ENCODE measurements at places on chromosomes 4 and X.

- DNase-seq, result no peak
- peaks cover 8% of the 10 kb centered on the region for H3K4me1 ChIP-seq
- peak overlapping the region; percentile 61 for H3K4me3 ChIP-seq
- H3K27me3 ChIP-seq, result no peaks in the 10 kb centered on the region
These were observed 637 bp downstream of the MAMLD1 start for GRCh38 chrX:150363561-150364346.

GRCh38 chr4:8722556-8722955, 130.0 kb downstream of the CPZ start:
- DNase-seq, result no peak
- H3K4me1 ChIP-seq, result no peaks in the 10 kb centered on the region
- no peaks in the 10 kb centered on the region for H3K27me3 ChIP-seq
- H3K36me3 ChIP-seq, result no peaks in the 10 kb centered on the region

DNA sequence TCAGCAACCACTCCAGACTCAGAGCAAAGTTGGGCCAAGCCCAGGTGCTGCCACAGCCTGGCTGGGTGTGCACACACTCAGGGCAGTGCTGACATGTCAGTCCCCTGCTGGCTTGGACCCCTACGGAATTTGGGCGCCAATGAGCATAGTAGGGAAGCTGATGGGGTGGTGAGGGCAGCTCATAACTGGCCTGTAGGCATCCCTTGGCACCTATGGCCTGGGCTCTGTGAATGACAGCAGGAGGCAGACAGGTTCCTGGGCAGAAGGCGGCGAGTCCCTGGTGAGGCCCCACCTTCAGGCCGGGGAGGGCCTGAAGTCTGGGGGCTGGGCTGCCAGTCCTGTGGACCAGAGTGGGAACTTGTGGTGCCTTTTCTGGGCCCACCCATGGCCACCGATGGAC, 15.9 kb upstream of the TMEM185A start:
- H3K4me1 ChIP-seq, result no peaks in the 10 kb centered on the region
- H3K4me3 ChIP-seq, result no peak overlapping the region
- no peaks in the 10 kb centered on the region for H3K36me3 ChIP-seq

- H3K27ac ChIP-seq, result no peak overlapping the region
- DNase-seq, result no peak
- no peaks in the 10 kb centered on the region for H3K27me3 ChIP-seq
- no peaks in the 10 kb centered on the region for H3K4me1 ChIP-seq
- H3K4me3 ChIP-seq, result no peak overlapping the region
- H3K36me3 ChIP-seq, result no peaks in the 10 kb centered on the region
These were observed 211.1 kb downstream of the GUCY2F start for GRCh38 chrX:109270580-109271484.

DNA sequence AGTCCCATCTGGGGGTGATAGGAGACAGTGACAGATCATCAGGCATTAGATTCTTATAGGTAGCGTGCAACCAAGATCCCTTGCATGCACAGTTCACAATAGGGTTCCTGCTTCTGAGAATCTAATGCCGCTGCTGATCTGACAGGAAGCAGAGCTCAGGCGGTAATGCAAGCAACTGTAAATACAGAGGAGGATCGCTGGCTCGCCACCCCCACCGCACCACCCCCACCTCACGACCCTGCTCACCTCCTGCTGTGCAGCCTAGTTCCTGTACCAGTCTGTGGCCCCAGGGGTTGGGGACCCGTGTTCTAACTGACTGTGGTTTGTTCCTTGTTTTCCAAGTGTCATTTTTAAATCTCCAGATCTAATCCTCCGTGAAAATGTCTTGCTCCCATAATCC, 89.0 kb upstream of the MAPK10 start:
- no peak overlapping the region for H3K27ac ChIP-seq
- no peaks in the 10 kb centered on the region for H3K27me3 ChIP-seq
- no peaks in the 10 kb centered on the region for H3K36me3 ChIP-seq
- no peak for DNase-seq

DNA sequence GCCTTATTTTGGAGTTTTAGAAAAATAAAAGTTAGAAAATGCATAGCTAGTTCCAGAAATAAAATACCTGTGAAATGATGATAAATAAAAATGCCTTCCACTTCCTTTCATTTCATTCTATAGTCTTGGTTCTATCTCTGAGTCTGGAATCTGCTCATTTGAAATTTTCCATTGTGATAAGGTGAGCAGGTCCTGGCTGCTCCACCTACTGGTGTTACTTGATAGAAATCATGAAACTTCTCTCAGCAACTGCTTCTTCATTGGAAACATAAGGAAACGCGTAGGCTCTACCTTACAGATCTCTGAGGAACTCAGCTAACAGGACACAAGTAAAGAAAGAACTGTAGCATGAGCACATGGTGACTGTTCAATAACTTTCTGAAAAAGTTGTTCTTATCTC, 141.8 kb downstream of the DCHS2 start:
- no peaks in the 10 kb centered on the region for H3K36me3 ChIP-seq
- H3K27ac ChIP-seq, result no peak overlapping the region
- DNase-seq, result no peak
- H3K4me1 ChIP-seq, result no peaks in the 10 kb centered on the region

DNA sequence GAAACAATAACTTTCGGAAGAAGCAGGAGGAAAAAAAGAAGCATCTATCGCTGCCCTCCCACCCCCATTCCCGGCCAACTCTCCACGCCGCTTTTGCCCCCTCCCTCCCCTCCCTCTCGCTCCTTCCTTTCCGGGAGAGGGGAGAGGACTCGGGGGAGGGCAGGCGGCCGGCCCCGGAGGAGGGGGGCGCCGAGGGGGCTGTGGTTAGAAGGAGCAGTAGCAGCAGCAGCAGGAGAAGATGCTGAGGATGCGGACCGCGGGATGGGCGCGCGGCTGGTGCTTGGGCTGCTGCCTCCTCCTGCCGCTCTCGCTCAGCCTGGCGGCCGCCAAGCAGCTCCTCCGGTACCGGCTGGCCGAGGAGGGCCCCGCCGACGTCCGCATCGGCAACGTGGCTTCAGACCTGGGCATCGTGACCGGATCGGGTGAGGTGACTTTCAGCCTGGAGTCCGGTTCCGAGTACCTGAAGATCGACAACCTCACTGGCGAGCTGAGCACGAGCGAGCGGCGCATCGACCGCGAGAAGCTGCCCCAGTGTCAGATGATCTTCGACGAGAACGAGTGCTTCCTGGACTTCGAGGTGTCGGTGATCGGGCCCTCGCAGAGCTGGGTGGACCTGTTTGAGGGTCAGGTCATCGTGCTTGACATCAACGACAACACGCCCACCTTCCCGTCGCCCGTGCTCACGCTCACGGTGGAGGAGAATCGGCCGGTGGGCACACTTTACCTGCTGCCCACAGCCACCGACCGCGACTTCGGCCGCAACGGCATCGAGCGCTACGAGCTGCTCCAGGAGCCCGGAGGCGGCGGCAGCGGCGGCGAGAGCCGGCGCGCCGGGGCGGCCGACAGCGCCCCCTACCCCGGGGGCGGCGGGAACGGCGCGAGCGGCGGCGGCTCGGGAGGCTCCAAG, 1.3 kb downstream of the PCDH7 start:
- no peak overlapping the region for H3K27ac ChIP-seq
- peak overlapping the region; percentile 37 for H3K4me3 ChIP-seq
- peaks cover 3% of the 10 kb centered on the region for H3K4me1 ChIP-seq

- peaks cover 86% of the 10 kb centered on the region for H3K36me3 ChIP-seq
- no peak for DNase-seq
- no peaks in the 10 kb centered on the region for H3K4me1 ChIP-seq
- H3K4me3 ChIP-seq, result no peak overlapping the region
- H3K27me3 ChIP-seq, result no peaks in the 10 kb centered on the region
These were observed 28.4 kb downstream of the RNF4 start for GRCh38 chr4:2497324-2497723.

- no peak for DNase-seq
- H3K27me3 ChIP-seq, result no peaks in the 10 kb centered on the region
- no peak overlapping the region for H3K27ac ChIP-seq
- H3K36me3 ChIP-seq, result no peaks in the 10 kb centered on the region
- H3K4me3 ChIP-seq, result no peak overlapping the region
These were observed 98.1 kb upstream of the MSX1 start for GRCh38 chr4:4761128-4761982.

- no peak overlapping the region for H3K27ac ChIP-seq
- H3K4me1 ChIP-seq, result no peaks in the 10 kb centered on the region
- H3K4me3 ChIP-seq, result no peak overlapping the region
- no peak for DNase-seq
- H3K27me3 ChIP-seq, result no peaks in the 10 kb centered on the region
These were observed 111.2 kb downstream of the FBXO8 start for GRCh38 chr4:174172274-174172673.

GRCh38 chr4:99687120-99687519, 29.5 kb upstream of the C4orf54 start:
- H3K4me1 ChIP-seq, result no peaks in the 10 kb centered on the region
- no peak for DNase-seq
- no peak overlapping the region for H3K4me3 ChIP-seq
- no peaks in the 10 kb centered on the region for H3K27me3 ChIP-seq

GRCh38 chrX:9581771-9582385, 117.0 kb downstream of the TBL1X start:
- no peaks in the 10 kb centered on the region for H3K27me3 ChIP-seq
- no peaks in the 10 kb centered on the region for H3K36me3 ChIP-seq
- no peak for DNase-seq
- H3K27ac ChIP-seq, result no peak overlapping the region
- no peak overlapping the region for H3K4me3 ChIP-seq

- H3K27me3 ChIP-seq, result no peaks in the 10 kb centered on the region
- no peaks in the 10 kb centered on the region for H3K36me3 ChIP-seq
- H3K4me1 ChIP-seq, result peaks cover 6% of the 10 kb centered on the region
These were observed 2.1 kb downstream of the TIGD2 start for GRCh38 chr4:89113415-89113814.

GRCh38 chrX:47502316-47503125, 19.5 kb upstream of the ZNF41 start:
- H3K36me3 ChIP-seq, result no peaks in the 10 kb centered on the region
- no peak overlapping the region for H3K27ac ChIP-seq
- no peak overlapping the region for H3K4me3 ChIP-seq
- no peaks in the 10 kb centered on the region for H3K27me3 ChIP-seq
- no peaks in the 10 kb centered on the region for H3K4me1 ChIP-seq

DNA sequence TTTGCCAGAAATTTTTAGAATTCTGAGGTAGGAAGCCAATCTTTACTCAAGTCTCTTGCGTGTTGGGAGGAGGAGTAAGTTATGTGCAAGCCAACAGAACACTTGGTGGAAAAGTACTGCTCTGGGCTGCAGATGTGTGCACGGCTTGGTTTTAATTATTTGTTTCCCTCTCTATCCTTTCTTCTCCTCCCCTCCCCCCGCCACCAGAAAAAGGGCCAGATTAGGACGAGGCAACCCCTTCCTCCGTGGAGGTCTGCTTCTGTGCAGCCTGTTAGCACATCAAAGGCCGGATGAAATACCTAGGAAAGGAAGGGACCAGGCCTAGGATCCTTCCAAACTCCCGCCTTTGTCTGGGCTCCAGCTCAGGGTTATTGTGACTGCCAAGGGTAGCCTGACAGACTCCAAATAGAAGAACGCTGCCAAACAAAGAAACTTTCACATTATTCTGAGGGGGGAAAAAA, 1.0 kb upstream of the PGRMC1 start:
- no peaks in the 10 kb centered on the region for H3K27me3 ChIP-seq
- H3K36me3 ChIP-seq, result no peaks in the 10 kb centered on the region
- H3K27ac ChIP-seq, result no peak overlapping the region

DNA sequence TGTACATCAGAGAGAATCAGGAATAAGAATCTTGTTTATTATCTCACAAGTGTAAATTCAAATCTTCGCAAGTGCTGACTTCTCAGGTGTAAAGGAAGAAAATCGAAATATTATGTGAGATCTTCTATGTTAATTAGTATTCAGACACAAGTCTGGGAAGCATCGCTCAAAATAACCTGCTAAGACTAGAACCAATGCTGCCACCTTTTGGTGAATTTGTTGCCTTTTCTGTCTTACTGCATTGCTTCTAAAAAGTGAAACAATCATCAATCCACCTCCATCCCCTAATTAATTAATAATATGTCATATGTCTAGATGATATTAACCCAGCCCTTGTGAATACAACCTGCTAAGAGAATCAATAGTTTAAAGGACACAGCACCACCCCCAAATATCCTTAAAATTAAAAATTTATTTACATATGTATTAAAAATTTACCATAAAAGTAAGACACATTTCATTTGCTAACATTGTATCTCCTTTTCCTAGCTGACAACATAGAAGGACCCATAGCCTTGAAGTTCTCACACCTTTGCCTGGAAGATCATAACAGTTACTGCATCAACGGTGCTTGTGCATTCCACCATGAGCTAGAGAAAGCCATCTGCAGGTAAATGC, 3.5 kb downstream of the EPGN start:
- no peak for DNase-seq
- no peaks in the 10 kb centered on the region for H3K4me1 ChIP-seq
- H3K36me3 ChIP-seq, result no peaks in the 10 kb centered on the region
- H3K27ac ChIP-seq, result no peak overlapping the region
- H3K4me3 ChIP-seq, result no peak overlapping the region

DNA sequence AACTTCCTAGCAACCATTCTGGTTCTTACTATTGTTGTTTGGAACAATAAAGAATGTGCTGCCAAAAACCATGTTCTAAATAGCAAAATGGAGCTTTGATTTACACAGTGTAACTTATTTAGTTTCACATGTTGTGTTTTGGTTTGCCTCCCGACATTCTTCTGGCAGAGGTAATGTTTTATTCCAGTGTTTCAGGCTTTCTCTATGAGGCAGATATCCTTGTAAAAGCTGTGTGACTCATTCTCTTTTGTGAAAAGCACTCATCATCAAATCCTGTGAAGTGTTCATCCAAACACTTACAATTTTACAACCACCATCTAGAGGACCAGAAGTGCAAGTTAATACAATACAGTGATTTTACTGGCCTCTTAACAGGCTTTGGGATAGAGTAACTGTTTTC, 219.0 kb upstream of the GIMD1 start:
- no peak for DNase-seq
- no peaks in the 10 kb centered on the region for H3K36me3 ChIP-seq
- no peaks in the 10 kb centered on the region for H3K27me3 ChIP-seq
- no peaks in the 10 kb centered on the region for H3K4me1 ChIP-seq
- no peak overlapping the region for H3K27ac ChIP-seq

GRCh38 chr4:76558396-76559235, 123.6 kb downstream of the SHROOM3 start:
- no peaks in the 10 kb centered on the region for H3K36me3 ChIP-seq
- no peaks in the 10 kb centered on the region for H3K4me1 ChIP-seq
- DNase-seq, result no peak
- no peak overlapping the region for H3K4me3 ChIP-seq

Data from effector memory CD4-positive, alpha-beta T cell (primary cell).